Astrocyte of the cerebellum (primary cell): ENCODE measurements at places on chromosomes 1 and 21.

DNA sequence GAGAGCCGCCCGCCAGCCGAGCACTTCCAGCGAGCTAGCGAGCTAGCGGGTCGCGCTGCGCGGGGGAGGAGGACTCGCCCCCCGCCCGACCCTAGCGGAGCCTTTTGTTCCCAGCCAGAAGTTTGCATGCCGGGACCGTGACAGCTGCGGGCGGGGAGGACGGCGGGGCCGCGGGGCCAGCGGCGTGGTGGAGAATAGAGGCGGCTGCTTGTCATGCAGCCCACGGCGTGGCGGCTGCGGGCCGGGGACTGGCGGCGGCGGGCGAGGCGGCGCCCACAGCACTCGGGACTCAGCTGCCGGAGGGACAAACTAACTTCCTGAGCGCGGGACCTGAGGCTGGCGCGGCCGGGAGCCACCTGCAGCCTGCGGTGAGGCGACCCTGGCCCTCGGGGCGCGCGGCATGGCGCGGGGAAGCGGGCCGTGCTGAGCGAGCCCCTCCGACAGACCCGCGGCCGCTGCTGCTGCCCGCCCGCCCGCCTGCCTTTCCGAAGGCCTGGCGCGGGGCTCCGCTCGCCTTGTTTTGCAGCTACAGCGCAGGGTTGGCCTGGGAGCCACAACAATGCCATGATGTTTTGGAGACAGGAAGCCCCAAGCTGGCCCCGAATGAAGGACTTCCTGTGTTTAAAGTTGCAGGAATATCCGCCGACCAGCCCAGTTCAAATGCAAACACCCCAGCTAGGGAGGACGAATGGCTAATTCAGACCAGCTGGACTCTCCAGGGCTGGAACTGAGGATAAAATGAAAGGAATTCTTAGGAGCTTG, 82.2 kb upstream of the BMP8A start:
- no peak for DNase-seq

- DNase-seq = no peak
Observed at GRCh38 chr1:179082999-179083335, 1.1 kb downstream of the TOR3A start.

DNA sequence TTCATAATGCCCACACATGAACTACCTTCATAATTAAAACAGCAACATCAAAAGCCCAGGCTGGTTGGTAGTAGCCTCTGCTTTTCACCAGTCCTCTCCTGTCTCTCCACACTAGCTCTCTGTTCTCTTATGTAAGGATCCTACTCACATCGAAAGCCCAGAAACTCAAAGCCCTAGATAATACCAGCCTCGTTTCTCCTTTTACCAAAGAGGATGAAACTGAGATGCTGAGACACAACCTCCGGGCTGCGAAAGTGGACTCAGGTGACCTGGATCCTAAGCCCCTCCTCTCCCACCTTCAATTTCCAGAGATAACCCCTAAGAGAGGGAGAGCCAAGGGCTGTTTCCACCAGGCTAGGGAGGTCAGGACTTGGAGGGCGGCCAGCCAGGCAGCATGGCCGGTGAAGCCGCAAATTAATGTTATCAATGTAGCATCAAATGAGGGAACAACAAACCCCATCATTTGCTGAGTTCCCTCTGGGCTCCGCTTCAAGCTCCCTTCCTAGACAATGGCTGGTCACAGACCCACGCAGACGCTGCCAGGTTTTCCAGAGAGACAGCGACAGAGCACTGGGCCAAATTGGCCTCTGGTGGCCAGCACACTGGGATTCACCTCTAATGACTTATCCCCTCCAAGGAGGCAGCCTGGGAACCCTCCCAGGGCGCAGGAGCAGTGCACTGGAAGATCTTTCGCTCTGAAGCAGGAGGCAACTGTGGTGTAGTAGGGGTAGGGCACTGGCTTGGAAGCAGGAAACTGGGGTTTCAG, 20.7 kb upstream of the STMN1 start:
- no peak for DNase-seq

DNA sequence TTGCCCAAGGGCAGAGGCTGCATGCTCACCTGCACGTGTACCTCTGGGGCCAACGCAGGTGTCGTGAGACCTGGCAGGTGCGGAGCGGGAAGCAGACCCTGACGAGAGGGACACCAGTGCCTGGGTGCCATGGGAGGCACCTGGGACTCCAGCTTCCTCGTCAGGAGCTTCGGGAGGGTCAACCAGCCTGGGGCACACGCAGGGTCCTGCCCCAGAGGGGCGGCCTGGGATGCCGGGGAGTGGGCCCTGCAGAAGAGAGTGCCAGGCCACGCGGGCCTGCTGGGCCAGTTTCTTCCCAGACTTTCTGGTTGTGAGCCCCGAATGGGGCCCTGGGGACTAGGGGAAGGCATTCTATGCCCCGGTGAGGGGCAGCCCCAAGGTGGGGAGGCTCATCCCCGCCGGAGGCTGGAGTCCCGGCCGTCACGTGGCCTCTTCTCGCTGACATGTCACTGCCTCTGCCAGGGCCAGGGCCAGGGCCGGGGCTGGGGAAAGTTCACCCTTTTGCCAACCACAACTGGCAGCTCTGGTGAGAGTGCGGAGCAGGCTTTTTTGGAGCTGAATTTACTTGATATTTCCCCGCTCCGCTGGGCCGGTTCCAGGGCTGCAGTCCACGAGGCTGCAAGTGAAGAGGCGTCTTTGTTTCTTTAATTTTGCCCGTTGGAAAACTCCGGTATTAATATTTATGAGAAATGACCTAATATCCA, 38.5 kb upstream of the ACTRT2 start:
- DNase-seq = no peak

GRCh38 chr1:22164841-22165808, 22.2 kb upstream of the WNT4 start:
- no peak for DNase-seq

- no peak for DNase-seq
Observed at GRCh38 chr1:84427250-84428188, 29.2 kb downstream of the DNASE2B start.

GRCh38 chr1:107430540-107431228, 289.8 kb downstream of the NTNG1 start:
- peak; percentile 22 for DNase-seq

DNA sequence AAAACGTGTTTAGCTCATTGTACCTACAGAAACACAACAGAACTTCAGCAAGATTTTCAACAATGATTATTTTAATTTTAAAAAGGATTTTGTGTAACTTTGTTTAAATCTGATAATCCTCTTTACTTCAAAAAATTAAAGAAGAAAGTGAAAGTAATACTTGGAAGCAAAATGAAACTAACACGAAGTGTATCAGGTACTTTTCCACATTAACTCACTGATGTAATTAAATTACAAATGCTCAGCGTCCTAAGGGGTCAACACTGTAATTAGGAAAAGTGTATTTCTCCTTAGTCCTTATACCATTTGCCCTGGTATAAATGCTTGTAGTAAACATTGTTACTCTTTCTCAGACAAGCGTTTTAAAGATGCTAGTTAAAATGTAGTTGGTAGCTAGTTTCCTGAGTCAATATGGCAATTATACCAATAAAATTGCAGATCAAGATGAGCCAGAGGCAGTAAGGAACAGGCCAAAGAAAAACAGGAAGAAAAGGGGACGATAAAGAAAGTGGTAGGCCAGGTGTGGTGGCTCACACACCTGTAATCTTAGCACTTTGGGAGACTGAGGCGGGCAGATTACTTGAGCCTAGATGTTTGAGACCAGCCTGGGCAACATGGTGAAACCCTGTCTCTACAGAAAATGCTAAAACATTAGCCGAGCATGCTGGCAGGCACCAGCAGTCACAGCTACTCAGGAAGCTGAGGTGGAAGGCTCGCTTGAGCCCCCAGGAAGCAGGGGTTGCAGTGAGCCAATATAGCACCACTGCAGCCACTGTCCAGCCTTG, 553.0 kb downstream of the SMYD3 start:
- DNase-seq = no peak

- no peak for DNase-seq
Observed at GRCh38 chr1:232209357-232209756, 420.6 kb downstream of the SIPA1L2 start.

DNA sequence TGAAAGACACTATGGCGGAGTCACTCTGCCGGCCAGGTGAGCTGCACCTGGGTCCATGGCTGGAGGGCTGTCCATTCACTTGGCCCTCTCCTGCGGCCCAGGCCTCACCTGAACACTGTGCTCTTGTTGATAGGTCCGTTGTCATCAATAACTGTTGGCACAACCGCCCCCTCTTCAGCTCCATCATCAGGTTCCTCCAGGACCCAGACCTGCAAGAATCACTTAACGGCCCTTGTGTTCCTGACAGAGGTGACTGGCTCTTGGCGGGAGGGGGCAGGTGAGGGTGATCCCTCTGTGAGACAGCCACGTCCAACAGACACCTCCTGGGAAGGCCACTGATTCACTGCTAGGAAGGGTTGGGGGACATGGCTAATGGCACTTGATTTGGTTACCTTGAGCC, 54.9 kb downstream of the INAVA start:
- DNase-seq = no peak

GRCh38 chr1:226643177-226643576, 94.6 kb downstream of the STUM start:
- peak; percentile 27 for DNase-seq

- DNase-seq = no peak
Observed at GRCh38 chr1:203544485-203544884, 50.5 kb downstream of the OPTC start.

DNA sequence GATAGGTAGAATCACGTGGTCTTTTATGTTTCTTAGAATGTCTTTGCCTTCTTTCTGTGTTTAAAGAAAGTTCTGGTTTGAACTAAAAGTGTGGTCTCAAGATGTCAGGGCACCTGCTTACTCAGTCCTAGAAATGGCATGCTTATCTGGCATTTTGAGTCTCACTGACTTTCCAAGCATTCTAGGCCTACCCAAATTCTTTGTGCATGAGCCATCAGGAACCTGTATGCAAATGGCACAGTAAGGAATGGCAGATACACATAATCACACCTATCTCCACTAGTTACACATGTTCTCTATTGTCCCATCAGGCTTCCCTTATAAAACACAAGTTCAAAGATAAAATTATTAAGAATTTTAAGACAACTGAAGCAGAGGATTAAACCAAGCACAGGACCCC, 29.5 kb upstream of the CLCA4 start:
- DNase-seq = no peak

DNA sequence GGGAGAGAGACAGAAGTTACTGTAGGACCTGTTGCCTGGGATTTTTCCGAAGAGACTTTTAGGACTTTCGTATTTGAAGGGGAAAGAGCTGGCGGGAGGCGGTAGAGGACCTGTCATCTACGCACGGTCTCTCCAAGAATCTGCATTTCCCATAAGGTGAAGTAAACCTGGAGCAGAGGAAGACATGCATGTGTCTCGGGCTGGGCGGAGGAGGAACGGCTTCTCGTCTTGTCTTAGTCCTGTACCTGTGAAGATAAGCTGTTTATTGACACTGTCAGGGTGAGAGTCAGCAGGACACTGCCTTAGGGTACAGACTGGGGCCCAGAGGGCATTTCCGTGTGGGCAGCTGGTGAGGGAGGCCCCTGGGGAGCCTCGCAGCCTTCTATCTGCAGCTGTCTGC, 123.4 kb upstream of the COL6A1 start:
- DNase-seq = no peak
